Right hindlimb (tissue), 1 donor: ENCODE measurements at places on chromosomes 7 and 10.

DNA sequence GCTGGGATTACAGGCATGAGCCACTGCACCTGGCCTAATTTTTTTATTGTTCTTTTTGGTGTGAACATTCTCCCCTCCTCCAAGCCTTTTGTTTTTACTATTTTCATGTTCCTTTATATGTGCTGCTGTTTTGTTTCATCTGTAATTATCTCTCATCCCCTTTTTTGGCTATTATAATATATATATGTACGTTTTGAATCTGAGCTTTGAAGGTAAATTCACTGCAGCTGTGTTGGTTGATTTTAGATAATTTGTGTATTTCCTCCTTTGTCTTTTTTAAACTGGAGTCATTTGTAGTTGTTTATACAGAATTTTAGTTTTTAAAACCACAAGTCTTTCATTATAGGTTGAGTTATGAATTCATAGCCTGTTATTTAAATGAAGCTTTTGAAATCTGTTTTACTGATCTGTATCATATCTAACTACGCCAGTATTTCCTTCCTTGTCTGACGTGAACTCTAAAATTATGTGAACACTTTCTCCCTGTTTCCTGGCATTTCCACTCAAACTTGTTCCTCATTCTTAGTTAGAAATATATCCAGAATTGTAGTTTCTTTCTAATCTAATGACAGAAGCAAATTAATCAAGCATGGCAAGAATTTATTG lies 54.9 kb downstream of the PTEN start:
- DNase-seq: no peak

- DNase-seq: no peak
Observed at GRCh38 chr7:129950191-129950932, 2.4 kb downstream of the UBE2H start.

- no peak for DNase-seq
Observed at GRCh38 chr7:17638727-17639126, 301.6 kb downstream of the SNX13 start.

DNA sequence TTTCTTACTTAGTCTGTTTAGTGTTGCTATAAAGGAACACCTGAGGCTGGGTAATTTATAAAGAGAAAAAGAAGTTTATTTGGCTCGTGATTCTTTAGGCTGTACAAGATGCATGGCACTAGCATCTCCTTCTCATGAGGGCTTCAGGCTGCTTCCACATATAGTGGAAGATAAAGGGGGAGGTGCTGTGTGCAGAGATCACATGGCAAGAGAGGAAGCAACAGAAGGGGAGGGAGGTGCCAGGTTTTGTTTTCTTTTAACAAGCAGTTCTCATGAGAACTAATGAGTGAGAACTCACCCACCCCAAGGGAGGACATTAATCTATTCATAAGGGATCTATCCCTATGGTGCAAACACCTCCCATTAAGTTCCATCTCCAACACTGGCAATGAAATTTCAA lies 17.3 kb downstream of the CYP2E1 start:
- no peak for DNase-seq

- no peak for DNase-seq
Observed at GRCh38 chr7:6382817-6383216, 64.9 kb downstream of the DAGLB start.

DNA sequence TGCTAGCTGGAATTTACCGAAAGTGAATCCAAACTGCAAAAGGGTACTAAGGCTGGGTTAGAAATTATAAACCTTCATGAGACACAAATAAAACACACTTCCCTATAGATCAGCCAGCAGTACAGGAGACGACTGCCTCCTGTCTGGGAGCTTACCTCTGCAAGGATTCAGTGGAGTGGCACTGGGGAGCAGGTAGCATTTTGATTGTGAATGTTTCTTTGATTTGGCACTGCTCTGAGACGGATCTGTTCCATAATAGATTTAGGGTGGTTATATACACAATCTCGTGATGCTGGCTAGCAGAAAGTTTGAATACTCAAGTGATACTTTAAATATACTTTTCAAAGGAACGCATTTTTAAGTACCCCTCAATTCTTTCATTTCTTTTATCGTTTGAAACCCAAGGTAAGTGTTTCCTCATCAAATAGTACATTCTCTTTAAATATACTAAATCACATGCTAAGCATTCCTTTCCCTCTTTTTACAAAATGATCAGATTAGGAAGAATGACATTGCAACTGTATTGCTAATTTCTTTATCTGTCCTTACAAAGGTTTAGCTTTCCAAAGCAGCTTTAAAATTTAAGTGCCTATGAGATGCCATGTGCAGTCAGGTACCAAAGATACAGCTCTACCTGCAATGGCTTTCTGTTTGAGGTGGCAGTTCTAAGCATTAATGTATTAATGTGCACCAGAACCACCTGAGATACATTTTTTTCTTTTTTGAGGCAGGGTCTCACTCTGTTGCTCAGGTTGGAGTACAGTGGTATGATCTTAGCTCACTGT lies 20.6 kb upstream of the CHCHD3 start:
- DNase-seq: no peak

- DNase-seq: peak; percentile 86
Observed at GRCh38 chr7:5665094-5666025, 116.1 kb downstream of the RNF216 start.

DNA sequence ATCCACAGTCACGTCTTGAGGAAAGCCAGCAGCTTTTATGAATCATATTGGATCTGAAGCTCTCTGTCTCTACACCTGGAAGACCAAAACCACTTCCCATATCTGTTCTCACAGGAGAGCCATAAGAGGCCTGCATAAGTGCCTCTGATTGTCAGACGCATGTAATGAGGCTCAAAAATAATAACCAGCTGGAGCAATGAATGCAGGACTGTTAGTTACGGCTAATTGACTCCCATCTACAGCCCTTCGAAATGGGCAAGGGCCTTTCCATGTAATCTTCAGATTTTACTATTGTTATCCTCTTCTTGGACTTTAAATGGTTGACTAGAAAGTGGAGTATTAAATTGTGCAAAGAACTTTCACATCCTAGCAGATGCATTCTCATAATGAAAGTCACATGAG lies 4.4 kb upstream of the SEMA3C start:
- DNase-seq: no peak

DNA sequence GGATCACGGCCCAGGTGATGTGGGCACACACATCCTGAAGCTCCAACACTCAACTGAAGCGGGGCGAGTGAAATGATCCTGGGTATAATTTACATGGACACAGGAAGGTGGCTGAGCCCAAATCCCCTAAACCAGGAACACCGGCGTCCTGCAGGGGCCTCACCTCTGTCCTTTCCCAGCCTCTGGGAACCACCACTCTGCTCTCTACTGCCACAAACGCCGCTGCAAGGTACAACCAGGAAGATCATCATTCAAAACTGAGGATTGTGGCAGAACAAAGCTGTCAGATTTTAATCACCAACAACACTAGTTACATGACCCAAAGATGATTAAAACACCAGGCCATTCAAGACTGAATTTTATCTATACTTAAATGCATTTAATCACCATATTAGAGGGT lies 104.0 kb downstream of the DIP2C start:
- DNase-seq: no peak

DNA sequence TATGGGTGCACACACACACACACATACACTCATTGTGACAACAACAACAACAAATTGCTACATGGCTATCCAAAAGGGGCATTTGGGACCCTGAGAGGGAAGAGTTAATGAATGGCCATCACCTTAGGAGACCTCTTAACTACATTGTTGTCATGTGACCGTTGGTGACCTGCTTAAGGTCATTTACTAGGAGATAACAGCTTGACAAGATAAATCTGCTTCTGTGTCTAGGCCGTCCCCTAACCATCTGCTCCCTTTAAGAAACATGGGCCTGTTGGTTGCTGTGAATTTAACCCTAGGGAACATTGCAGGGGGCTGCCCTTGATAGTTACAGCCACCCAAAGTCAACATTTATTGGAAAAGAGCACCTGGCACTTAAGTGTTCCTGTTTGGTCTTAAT lies 29.7 kb downstream of the C1QL3 start:
- DNase-seq: no peak

DNA sequence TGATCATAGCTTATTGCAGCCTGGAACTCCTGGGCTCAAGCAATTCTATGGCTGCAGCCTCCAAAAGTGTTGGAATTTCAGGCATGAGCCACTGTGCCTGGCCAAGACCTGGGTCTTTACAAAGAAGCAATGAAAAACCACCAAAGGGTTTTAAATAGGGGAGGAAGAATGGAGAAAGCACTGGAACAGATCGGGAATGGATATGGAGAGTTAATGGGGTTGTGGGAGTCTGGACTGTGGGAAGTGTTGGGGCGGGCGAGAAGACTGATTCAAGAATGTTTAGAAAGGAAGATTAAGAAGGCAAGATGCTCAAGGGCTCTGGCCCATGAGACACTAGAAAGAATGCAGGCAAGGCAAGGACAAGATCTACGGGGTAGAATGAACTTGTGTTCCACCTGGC lies 98.5 kb downstream of the CARD11 start:
- no peak for DNase-seq

- DNase-seq: no peak
Observed at GRCh38 chr10:133294189-133294588, 14.5 kb downstream of the TUBGCP2 start.

DNA sequence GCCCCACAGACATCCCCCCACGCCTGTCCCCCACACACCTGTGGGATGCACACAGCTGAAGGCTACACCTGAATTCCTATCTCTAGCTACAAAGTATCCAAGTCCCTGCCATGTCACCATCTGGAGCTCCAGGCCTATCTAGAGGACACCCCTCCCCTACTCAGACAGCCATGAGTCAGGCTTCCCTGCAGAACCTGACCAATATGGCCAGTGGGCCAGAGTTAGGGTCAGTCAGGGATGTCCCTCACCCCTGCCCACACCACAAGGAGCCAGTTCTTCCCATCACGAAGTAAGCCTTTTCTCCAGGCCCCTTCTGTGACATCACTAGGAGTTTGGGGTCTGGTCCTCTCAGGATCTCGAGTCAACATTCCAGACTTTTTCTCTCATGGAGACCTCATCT lies 10.6 kb upstream of the SLC18A3 start:
- no peak for DNase-seq

- DNase-seq: peak; percentile 41
Observed at GRCh38 chr10:35762311-35763030, 120.4 kb upstream of the FZD8 start.

DNA sequence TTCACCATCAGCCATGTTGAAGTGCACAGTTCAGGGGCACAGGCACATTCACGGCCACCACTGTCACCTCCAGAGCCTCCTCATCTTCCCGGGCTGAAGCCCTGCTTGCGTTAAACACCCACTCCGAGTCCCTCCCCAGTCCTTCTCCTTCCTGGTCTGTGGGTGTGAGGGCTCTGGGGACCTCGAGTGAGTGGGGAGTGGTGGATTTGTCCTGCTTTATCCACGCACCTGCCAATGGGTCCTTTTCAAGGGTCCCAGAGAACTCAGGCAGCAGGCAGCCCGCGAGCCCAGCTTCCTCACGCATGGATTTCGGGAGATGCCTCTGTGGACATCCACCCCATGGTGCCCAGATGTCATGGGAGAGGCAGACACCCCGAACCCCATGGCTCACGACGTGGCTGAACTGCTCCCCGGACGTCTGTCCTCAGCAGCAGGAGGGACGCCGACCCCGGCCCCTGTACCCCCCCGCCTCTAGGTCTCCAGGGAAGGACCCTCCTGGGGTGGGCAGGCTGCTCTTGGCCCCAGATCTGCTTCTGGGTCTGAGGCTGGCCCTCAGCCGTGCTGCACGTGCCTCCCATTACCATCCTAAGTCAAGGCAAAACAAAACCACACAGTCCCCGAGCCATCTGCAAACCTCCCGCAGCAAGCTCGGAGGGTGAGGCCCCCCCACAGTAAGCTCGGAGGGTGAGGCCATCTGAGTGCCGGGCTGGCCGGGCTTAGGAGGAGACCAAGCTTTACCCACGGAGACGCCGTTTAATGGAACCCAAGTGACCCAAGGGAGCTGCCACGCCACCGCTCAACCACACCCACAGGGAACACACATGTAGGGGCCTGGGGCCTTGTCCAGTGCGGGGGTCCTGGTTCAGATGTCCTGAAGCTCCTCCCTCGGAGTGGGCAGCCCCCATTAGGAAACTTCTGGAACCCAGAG lies 9.0 kb downstream of the CYP2W1 start:
- DNase-seq: no peak

DNA sequence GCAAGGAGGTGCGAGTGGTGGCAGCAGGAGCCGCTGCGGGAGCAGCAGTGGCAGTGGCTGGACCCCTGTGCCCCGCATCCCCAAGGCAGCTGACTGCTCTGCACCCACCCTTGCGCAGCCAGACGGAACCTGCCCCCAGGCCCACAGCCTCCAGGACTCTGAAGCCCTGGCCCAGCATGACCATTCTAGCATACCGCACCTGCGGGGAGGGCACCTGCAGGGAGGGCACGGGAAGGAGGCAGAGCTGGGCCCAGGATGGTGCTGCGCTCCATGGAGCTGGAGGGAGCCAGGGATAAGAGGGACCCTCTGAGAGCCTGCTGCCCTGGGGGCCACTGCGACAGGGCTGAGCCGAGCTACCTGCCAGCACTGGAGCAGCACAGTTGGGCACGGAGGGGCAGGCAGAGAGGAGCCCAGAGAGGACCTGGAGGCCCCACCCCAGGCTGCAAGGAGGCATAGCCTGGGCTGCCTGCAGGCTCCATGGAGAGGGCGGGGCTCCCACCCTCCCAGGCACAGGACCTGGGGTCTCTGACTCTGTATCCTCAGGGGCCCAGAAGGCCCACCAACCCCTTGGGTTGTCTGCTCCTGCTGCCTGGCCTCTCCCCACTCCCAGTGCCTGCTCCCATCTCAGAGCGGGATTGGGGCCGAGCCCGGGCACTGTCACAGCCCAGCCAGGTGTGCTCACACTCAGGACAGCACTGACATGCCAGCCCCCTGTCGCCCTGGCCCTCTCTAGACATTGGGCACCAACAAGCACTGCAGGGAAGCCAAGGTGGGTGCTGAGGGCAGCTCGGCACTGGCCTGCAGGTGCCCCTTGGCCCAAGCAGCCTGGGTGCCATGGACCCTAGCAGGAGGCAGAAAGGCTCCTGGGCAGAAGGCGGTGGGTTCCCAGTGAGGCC lies 87.6 kb downstream of the HTR7 start:
- DNase-seq: no peak

- no peak for DNase-seq
Observed at GRCh38 chr10:122078326-122078725, 89.4 kb downstream of the TACC2 start.

GRCh38 chr7:148084138-148084537 lies 506.4 kb upstream of the C7orf33 start:
- DNase-seq: peak; percentile 82

DNA sequence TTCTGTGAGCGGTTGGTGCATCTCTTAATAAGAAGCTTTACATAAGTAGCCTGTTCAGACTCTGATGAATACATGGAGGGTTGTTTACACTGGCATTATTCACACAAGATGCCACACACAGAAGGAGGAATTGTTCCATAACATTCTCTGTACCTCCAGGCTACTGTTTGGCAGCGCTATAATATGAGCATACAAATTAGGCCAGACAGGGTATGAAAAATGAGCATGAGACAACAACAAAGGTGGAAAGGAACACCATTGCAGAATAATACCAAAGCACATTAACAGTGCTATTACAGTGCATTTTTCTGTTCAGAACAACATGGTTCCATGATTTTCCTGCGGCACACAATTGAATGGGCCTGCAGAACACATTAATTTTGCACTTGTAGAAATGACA lies 417.2 kb upstream of the C7orf33 start:
- DNase-seq: no peak
